ENCODE measurements at places on chromosomes 4 and X.

GRCh38 chr4:38094419-38094818 lies 134.2 kb downstream of the PTTG2 start:
- peaks cover 46% of the 10 kb centered on the region for H3K36me3 ChIP-seq
- no peaks in the 10 kb centered on the region for H3K27me3 ChIP-seq
- H3K4me3 ChIP-seq, result no peak overlapping the region
- H3K4me1 ChIP-seq, result peaks cover 23% of the 10 kb centered on the region
- H3K27ac ChIP-seq, result no peak overlapping the region

DNA sequence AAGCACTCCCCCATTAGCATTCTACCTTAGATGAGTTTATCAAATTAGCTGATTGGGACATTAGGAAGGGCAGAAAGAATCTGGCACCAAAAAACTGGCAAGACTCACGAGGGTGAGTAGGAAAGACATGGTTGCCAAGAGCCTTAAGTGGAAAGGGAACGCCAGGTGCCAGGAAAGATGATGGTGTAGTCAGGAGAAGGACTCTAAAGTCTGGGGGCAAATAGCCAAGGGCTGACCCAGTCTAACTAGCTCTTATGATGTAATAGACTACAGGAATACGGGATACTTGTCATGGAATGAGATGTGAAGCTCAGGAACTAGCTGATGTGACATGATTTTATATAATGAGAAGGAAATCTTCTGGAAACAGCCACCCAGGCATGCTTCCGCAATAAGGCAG lies 94.8 kb downstream of the MBNL3 start:
- no peaks in the 10 kb centered on the region for H3K4me1 ChIP-seq
- no peaks in the 10 kb centered on the region for H3K36me3 ChIP-seq
- no peaks in the 10 kb centered on the region for H3K27me3 ChIP-seq
- DNase-seq, result no peak
- no peak overlapping the region for H3K27ac ChIP-seq

DNA sequence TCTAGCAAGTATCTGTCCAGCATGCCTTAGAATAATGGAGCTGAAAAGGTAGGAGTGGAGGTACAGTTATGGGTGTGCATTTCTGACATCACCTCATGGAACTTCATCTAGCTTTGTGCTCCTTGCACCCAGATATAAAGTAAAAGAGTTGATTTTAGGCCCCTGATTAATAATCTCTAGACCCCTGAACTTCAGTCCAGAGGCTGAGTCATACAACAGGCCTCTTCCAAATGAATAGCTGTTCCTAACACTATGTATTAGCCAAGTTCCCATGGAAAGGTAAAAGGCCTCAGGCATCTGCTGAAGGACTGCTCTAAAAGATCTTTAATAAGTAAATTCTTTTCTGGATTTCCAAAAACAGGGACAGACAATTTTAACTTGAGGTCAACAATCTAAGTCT lies 16.2 kb downstream of the TBC1D9 start:
- H3K36me3 ChIP-seq, result no peaks in the 10 kb centered on the region
- H3K4me3 ChIP-seq, result no peak overlapping the region
- DNase-seq, result no peak

DNA sequence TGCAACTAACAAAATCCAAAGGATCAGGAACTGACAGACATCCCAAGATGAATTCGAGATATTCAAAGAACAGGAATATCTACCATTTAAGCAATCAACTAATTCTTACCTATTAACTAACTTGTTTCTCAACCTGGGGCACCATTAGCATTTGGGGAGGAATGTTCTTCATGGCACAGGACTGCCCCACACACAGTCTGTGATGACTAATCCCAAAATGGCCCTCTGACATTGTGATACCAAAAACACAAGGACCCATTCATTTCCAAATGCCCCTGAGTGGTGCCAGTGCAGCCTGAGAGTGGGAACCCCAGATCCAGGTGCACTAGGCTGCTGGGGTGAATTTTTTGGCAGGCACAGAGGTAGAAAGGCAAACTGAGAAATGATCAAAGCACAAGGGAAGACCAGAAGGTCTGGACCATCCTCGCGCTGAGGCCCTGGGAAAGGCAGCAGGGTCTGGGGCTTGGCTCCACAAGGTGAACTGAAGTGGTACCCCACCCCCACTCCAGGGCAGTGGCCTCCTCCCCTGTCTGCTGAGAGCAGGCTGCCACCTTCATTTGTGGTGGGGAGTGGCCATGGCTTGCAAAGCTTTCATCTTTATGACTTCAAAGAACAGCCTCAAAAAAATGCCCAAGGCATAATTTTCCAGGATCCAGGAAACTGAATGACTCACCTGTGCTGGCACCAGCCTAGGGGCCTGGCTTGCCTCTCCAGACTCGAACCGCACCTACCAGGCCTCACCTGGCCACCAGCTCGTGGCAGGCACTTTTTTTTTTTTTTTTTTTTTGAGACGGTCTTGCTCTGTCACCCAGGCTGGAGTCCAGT lies 122.4 kb downstream of the BCOR start:
- no peak for DNase-seq
- H3K4me1 ChIP-seq, result no peaks in the 10 kb centered on the region
- no peaks in the 10 kb centered on the region for H3K27me3 ChIP-seq
- H3K27ac ChIP-seq, result no peak overlapping the region
- no peaks in the 10 kb centered on the region for H3K36me3 ChIP-seq

- H3K4me3 ChIP-seq, result no peak overlapping the region
- peaks cover 10% of the 10 kb centered on the region for H3K27me3 ChIP-seq
Observed at GRCh38 chrX:79630033-79631009, 263.2 kb upstream of the ITM2A start.

DNA sequence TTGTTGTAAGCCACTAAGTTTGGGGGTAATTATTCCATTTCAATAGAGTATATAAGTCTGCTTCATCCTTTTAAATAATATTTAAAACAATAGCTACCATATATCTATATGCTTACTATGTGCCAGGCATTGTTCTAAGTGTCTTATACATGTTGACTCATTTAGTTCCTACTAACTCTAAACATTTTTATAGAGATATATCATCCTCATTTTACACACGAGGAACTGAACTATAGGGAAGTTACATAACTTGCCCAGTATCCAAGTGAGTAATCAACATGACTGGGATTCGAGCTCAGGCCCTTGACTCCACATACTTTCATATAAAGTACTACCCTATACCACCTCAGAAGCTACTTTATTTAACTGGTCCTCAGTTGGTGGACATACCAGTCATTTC lies 175.3 kb upstream of the RAI2 start:
- no peaks in the 10 kb centered on the region for H3K36me3 ChIP-seq
- no peak overlapping the region for H3K27ac ChIP-seq
- no peaks in the 10 kb centered on the region for H3K27me3 ChIP-seq
- H3K4me3 ChIP-seq, result no peak overlapping the region
- H3K4me1 ChIP-seq, result no peaks in the 10 kb centered on the region

GRCh38 chrX:115337491-115338144 lies 48.1 kb downstream of the LUZP4 start:
- no peaks in the 10 kb centered on the region for H3K4me1 ChIP-seq
- H3K4me3 ChIP-seq, result no peak overlapping the region
- no peaks in the 10 kb centered on the region for H3K27me3 ChIP-seq
- H3K27ac ChIP-seq, result no peak overlapping the region
- no peaks in the 10 kb centered on the region for H3K36me3 ChIP-seq

DNA sequence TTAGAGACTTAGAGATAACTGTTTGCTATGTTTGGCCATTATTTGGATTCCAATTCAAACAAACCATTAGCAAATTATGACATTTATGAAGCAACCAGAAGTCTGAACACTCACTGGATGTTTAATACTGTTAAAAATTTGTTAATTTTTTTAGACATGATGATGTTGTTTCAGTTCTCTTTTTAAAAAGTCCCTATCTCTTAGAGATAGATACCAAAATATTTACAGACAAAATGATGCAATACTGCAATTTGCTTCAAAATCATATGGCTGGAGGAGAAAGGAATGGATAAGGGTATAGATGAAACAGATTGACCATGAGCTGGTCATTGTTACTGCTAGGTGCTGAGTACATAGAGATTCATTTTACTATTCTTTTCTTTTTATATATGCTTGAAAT lies 534.6 kb downstream of the BCOR start:
- no peaks in the 10 kb centered on the region for H3K4me1 ChIP-seq
- no peak overlapping the region for H3K4me3 ChIP-seq
- H3K36me3 ChIP-seq, result no peaks in the 10 kb centered on the region
- peaks cover 11% of the 10 kb centered on the region for H3K27me3 ChIP-seq

GRCh38 chr4:70714079-70714887 lies 7.5 kb upstream of the RUFY3 start:
- no peaks in the 10 kb centered on the region for H3K36me3 ChIP-seq
- H3K4me1 ChIP-seq, result peaks cover 8% of the 10 kb centered on the region
- H3K27ac ChIP-seq, result no peak overlapping the region
- H3K4me3 ChIP-seq, result no peak overlapping the region
